ENCODE measurements at places on chromosomes 16 and 17.

- no peak for DNase-seq
These were observed 55.8 kb downstream of the NEUROD2 start for GRCh38 chr17:39551879-39552278.

DNA sequence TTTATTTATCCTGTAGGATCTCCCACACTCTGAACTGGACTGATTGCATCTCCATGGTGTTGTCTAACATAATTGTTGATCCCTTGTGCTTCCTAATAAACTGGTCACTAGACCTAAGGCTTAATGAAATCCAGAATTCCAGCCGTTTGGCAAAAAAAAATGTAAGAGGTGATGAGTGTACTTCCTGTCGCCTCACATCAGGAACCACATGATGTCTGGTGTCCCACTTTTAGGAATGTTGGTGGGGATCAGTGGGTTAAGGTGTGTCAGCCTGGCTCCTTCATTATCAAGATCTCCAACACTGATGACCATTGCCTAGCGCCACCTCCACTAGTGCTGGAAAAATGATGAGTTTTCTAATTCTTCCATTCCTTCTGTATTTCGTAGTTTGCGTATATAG lies 18.6 kb upstream of the LONP2 start:
- no peak for DNase-seq

GRCh38 chr16:56357765-56358322 lies 67.5 kb downstream of the AMFR start:
- no peak for DNase-seq

GRCh38 chr16:56787167-56787566 lies 57.2 kb downstream of the NUP93 start:
- no peak for DNase-seq

DNA sequence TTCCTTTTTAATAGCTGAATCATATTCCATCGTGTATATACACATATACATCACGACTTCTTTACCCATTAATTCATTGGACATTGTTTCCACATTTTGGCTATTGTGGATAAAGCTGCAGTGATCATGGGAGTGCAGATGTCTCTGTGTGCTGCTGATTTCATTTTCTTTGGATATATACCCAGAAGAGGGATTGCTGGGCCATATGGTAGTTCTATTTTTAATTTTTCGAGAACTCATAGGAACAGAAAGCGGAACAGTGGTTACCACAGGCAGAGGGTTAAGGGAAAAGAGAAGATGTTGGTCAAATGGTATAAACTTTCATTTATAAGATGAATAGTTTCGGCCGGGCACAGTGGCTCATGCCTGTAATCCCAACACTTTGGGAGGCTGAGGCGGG lies 187.4 kb upstream of the MYOCD start:
- DNase-seq: no peak

GRCh38 chr16:85041219-85042166 lies 13.9 kb downstream of the KIAA0513 start:
- no peak for DNase-seq

DNA sequence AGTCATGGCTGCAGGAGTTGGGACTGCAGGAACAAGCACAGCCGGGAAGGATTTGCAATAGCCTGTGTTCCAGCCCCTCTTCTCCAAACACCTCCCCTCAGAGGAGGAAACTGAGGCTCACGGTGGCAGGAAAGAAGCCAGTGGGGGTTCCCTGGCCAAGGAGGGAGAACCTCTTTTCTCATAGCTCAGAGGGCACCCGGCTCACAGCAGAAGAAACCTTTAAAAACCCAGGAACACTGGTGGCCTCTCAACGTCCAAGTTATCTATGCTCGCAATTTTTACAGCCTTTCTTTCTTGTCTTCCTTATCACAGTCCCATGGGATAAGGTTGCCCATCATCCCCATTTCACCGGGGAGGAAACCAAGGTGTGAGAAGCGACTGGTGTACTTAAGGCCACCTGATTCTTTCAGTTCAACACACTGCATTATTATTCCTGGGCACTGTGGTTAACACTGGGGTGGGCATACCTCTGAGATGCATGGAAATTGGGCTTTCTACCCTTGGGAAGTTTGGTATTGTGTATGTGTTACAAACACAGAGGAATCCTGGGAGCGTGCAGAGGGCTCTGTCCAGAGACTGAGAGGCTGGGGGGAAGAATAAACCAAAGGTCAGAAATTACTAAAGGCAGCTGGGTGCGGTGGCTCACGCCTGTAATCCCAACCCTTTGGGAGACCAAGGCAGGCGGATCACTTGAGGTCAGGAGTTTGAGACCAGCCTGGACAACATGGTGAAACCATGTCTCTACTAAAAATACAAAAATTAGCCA lies 791 bp upstream of the ZNF629 start:
- DNase-seq: no peak

DNA sequence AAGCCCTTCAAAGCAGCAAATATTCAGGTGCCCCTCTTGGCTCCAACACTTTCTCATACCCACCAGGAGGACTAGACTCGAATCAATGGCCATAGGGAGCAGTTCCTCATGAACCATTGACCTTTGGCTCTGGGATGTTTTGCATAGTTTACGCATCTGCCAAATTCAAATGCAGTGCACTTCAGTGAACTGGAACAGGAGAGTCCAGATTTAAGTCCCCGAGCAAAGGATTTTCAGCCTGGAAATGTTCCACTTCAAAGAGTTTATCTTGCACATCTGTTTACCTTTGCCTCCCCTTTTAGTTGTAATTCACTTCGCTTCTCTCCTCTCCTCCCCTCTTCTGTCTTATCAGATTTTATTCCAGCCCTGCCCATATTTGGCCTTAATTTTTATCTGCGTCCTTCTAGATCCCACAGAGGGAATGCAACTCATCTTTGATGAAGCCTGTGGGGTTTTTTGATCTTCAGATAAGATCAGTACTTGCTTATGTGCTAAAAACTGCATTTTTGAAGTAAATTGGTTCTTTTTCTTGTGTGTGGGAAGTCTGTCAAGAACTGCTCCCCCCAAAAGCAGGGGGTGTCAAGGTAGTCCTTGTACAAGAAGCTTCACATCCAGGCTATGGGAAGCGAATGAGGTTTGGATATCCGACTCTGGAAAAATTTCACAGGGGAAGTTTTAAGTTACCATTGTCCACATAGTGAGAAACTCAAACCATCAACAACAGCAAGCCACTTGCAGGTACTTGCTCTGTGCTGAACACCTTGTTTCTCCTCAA lies 281.6 kb downstream of the RBFOX1 start:
- no peak for DNase-seq

DNA sequence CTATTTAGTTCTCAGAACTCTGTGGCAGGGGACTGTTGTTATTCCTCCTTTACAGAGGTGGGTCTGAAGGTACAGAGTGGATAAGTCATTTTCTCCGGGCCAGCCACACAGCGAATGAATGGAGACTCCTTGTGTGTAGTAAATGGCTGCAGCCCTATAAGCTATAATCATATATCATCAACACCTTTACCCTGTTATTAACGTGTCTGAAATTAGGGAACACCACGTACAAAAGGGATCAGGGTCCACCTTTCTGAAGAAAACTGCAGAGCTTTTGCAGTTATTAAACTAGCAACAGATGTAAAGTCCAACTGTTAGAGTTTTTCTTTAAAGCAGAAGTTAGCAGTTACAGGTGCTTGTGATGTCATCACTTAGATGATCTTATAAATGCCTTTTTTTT lies 696.7 kb downstream of the MAF start:
- DNase-seq: no peak

DNA sequence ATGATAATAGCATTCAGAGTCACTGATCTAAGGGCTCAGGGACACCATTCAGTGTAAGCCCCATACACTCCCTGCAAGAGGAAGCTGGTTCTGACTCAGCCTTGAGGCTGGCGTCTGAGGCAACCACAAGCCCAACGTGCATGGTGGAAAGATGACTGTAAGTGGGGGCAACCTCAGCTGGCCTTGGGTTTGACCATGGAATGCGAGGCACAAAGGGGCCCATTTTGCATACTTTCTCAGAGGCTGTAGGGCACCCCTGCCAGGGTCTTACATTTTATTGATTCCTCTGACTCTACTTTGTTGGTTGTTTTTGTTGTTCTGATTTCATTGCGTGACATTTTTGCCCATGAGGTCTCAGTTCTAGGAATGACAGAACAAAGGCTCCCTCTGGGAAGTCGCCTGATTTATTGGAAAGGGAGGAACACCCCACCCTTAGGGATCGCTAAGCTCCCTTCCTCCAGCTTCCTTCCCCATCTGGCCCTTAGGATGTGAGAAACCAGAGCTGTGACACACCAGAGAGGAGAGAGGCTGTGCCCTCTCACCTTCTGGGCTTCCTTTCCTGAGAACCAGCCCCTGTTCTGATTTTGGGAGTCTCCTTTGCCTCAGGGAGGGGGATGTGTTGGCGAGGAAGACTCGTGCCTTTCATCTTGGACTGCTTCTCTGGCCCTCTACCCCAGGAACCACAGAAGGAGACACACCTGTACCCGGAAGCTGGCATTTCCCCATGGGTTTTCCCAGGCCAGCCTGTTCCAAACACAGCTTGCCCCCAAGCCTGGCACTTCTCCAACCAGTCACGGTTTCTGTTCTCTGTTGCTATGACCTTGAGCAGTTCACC lies 5.6 kb upstream of the CIITA start:
- DNase-seq: no peak

DNA sequence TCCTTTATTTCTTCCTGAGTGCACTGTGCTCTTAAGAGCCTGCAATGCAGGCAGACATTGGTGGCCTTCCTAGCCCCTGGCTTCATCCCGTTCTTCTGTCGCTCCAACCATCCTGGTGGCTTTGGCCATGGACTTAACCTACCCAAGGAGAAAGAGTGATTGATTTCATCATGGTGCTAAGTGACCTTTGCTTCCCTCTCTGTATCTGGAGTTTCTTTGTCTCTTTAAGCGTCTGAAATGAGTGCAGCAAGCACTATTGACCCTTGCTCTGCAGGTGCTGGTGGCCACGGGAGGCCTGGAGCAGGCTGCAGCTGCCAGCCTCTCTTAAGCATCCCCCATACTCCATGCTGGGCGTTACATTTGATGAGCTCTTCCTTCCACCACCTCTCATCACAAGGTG lies 60.5 kb downstream of the RAP1GAP2 start:
- DNase-seq: no peak

- no peak for DNase-seq
These were observed 9.2 kb upstream of the CCL13 start for GRCh38 chr17:34347063-34347462.

GRCh38 chr17:29617481-29618271 lies 5.0 kb downstream of the CORO6 start:
- peak; percentile 88 for DNase-seq

GRCh38 chr17:50362661-50363060 lies 10.3 kb downstream of the MRPL27 start:
- no peak for DNase-seq

DNA sequence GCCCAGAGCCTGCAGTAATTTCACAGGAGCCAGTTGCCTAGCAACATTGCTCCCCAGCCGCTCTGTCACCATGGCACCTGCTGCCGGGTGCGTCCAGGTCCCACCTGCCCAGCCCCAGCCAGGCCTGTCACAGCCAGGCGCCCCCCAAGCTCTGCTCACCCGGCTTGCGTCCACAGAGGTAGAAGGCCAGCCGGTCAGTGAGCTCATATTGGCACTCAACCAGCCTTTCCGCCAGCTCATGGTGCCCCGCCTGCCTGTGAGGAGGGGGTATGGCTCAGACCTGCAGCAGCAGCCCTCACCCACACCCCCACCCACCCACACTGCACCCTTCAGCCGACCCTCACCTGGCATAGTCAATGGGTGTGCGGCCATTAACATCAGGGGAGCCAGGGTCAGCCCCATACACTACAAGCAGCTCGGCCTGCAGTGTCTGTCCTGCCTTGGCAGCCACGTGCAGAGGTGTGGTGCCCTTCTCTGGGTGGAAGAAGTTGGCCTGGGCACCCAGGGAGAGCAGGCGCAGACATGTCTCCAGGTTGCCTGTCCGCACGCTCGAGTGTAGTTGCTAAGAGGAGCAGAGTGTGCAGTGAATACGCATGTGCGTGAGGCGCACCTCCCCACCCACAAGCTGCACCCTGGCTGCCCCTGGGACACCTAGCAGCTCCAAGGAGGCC lies 7.7 kb downstream of the GIT1 start:
- DNase-seq: no peak

GRCh38 chr16:24749310-24749709 lies 19.9 kb downstream of the TNRC6A start:
- DNase-seq: no peak
